Hematopoietic multipotent progenitor cell treated with erythropoietin and hydrocortisone succinate and interleukin-3 and kit ligand, for 17 days (in vitro differentiated cells): ENCODE measurements at places on chromosomes 16 and 17.

- DNase-seq: no peak
Observed at GRCh38 chr16:82990155-82990554, 363.4 kb downstream of the CDH13 start.

DNA sequence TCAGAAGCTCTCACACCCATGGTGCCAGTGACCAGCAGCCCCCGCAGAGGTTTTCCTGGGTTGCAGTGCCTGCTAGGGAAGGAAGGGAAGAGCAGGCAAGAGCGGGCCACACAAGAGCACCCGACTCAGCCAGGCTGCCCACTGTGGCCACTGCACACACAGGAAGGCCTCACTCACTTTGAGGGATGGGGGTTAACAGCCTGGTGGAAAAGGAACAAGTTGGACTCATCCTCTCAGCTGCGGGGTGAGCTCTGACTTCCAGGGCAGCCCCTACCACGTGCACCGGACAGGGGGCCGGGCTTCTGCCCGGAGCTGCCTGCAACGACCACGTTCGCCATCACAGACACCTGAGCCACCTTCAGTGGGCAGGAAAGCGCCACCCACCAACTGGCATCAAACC lies 8.1 kb downstream of the P4HB start:
- no peak for DNase-seq

- DNase-seq: peak; percentile 39
Observed at GRCh38 chr17:82528484-82529265, 9.1 kb downstream of the FOXK2 start.

DNA sequence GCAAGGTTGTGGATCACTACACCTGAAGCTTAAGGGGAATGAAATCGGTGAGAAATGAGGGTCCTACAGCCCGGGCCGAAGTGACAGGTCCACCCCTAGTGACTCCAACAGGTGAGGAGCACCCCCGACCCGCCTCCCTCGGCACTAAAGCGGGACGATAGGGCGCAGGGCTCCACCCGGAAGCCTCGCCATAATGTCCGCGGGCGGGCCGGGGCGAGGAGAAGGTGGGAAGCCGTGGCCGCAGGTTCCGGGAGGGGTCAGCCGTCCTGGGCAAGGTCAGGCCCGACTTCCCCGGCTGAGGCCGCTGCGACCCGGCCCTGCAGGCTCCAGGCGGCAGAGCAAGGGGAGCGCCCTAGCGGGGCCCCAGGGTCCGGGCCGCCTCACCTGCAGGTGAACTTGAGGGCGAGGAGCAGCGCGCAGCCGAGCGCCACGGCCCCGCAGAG lies 543 bp downstream of the TXNDC11 start:
- no peak for DNase-seq

- no peak for DNase-seq
Observed at GRCh38 chr17:75010683-75011400, 1.6 kb upstream of the MRPL58 start.

- DNase-seq: peak; percentile 84
Observed at GRCh38 chr16:56317998-56318826, 107.1 kb downstream of the AMFR start.

DNA sequence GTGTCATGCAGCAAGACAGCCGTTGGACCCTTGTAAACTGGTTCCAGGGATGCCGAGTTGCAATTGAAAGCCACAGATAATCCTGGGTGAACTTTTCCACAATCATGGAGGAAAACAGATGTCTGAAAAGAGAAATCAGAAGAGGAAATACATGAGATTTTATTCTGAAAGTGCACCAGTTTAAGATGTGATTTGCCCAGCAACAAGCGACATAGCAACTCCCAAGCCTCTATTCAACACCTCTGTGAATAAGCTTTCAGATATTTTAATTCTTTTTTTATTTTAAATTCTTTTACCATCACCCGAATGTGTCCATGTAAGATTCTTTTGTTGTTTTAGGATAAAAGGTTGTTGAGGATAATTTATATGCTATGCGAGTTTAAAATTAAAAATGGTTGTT lies 46.0 kb downstream of the PKD1L3 start:
- DNase-seq: no peak

- DNase-seq: no peak
Observed at GRCh38 chr17:76421044-76421407, 31.9 kb downstream of the UBE2O start.

- no peak for DNase-seq
Observed at GRCh38 chr16:8751481-8752311, 45.7 kb downstream of the TMEM186 start.

GRCh38 chr16:53281280-53281679 lies 153.0 kb upstream of the RBL2 start:
- DNase-seq: no peak

DNA sequence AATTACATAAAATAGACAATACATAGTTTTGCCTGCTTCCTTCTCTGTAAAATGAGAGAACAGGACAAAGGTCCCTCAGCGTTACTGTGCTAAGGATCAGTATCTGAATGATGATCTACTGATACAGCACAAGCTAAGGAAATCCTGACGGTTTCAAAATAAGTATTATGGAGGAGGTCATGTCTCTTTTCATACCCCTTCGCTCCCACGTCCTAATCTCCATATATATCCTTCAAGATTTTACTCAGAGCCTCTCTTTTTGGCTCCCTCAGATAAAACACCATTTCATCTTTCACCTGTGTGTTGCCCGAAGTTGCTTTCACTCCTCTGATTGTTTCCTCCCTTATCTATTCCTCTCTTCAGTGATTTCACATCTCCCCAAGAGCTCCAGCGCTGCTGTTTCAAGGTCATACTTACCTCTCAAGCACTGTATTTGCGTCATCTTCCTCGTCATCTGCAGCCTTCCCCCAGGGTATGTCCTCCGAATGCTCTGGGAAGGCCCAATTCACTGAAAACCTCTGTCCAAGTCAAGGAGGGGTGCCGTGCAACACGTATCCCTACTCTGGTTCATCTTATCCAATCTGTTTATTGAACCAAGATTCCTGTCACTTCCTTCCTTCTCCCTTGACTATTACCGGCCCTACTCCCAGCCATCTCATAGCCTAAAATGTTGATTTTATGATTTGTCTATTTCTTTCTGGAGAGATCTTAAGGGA lies 1.2 kb upstream of the BLTP2 start:
- peak; percentile 25 for DNase-seq

DNA sequence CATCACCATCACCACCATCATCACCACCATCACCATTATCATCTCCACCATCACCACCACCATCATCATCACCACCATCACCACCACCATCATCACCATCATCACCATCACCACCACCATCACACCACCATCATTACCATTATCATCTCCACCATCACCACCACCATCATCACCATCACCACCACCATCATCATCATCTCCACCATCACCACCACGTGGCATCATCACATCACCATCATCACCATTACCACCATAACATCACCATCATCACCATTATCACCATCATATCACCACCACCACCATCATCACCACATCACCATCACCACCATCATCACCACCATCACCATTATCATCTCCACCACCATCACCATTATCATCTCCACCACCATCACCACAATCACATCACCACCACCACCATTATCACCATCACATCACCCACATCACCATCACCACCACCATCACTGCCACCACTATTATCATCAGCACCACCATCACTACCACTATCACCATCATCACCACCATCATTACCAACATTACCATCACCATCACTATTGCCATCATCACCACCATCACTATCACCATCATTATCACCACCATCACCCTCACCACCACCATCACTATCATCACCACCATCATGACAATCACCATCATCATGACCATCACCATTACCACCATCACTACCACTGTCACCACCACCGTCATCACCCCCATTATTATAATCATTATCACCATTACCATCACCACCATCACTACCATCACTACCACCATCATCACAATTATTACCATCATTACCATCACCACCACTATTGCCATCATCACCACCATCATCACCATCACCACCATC lies 99.1 kb downstream of the DNAH17 start:
- no peak for DNase-seq

DNA sequence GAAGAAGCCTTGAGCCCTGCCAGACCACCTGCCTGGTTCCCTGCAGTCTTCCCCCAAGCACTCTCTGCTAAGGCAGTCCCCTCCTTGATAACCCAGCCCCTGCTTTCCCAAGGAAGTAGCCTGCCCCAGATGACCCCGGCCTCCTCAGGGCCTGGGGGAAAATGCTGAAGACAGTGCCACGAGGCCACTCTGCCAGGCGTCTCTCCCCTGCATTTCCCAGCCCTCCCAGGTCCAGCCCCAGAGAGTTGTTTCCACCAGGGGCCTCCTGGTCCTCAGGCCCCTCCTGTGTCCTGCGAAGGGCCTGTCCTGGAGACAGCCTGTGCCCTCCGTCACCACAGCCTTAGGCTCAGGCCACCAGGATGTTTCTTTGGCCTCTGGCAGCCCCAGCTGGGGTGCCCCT lies 96.4 kb downstream of the CCDC182 start:
- DNase-seq: no peak

DNA sequence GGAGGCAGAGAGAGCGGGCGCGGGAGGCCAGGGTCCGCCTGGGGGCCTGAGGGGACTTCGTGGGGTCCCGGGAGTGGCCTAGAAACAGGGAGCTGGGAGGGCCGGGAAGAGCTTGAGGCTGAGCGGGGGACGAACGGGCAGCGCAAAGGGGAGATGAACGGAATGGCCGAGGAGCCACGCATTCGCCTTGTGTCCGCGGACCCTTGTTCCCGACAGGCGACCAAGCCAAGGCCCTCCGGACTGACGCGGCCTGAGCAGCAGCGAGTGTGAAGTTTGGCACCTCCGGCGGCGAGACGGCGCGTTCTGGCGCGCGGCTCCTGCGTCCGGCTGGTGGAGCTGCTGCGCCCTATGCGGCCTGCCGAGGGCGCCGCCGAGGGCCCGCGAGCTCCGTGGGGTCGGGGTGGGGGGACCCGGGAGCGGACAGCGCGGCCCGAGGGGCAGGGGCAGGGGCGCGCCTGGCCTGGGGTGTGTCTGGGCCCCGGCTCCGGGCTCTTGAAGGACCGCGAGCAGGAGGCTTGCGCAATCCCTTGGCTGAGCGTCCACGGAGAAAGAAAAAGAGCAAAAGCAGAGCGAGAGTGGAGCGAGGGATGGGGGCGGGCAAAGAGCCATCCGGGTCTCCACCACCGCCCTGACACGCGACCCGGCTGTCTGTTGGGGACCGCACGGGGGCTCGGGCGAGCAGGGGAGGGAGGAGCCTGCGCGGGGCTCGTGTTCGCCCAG lies 1.2 kb upstream of the CBX4 start:
- DNase-seq: no peak

- no peak for DNase-seq
Observed at GRCh38 chr16:67773099-67773498, 33.3 kb downstream of the RANBP10 start.

- DNase-seq: no peak
Observed at GRCh38 chr17:6610011-6610410, 30.5 kb downstream of the KIAA0753 start.

- DNase-seq: no peak
Observed at GRCh38 chr17:17540935-17541639, 44.9 kb upstream of the RASD1 start.

GRCh38 chr17:75831032-75831571 lies 13.1 kb downstream of the UNC13D start:
- DNase-seq: no peak

GRCh38 chr16:25065899-25066298 lies 45.6 kb upstream of the LCMT1 start:
- no peak for DNase-seq

DNA sequence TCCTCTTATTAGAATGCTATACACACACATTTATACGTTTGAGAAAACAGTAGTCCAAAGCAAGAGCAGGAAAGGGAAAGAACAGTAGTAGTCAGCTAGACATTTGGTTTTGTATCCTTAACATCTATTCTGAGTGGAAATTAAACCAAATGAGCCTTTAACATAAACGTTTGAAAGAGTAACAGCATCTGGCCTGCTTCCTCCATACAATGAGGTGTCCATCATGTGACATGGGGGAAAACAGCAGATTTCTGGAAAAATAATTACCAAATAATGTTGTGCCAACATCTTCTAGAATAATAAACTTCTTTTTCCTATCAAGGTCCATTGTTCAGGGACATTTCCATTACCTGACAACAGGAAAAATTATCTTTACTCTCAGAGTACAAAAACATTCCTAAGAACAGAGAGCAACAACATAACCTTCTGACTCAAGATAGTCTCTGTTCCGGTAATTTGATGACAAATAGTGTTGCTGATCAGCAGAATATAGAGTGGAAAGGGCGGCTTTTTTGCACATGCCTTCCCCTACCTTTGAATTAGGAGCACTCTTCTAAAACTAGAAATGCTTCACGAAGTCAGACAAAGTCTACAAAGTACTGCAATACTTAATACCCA lies 20.2 kb downstream of the CYTH1 start:
- DNase-seq: no peak

DNA sequence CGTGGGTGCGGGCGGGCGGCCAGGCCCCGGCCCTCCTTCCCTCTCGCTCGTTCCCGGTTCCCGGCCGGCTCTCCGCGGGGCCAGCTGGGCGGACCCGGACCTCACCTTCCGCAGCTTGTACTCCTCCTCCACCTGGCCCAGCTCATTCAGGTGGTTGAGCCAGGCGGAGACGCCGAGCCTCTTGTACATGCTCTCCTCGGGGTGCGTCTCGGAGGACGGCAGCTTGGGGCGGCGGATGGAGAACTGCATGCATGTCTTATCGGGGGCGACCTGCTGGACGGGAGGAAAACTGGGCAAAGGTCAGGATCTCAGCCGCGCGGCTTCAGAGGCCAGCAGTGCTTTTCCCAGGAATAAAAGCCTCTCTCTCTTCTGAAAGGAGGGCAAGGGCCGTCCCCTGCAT lies 85.4 kb downstream of the TBC1D16 start:
- no peak for DNase-seq

- no peak for DNase-seq
Observed at GRCh38 chr16:4486126-4486893, 10.1 kb downstream of the HMOX2 start.

DNA sequence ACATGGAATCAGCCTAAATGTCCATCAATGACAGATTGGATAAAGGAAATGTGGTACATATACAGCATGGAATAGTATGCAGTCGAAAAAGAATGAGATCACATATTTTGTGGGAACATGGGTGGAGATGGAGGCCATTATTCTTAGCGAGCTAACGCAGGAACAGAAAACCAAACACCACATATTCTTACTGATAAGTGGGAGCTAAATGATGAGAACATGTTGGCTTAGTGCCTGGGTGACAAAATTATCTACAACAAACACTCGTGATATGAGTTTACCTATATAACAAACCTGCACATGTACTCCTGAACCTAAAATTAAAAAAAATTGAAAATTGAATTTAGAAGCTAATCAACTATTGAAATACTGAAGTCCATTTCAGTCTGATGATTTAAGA lies 6.1 kb downstream of the ANKS4B start:
- DNase-seq: peak; percentile 11

- DNase-seq: no peak
Observed at GRCh38 chr16:4894276-4895150, 42.4 kb downstream of the PPL start.

DNA sequence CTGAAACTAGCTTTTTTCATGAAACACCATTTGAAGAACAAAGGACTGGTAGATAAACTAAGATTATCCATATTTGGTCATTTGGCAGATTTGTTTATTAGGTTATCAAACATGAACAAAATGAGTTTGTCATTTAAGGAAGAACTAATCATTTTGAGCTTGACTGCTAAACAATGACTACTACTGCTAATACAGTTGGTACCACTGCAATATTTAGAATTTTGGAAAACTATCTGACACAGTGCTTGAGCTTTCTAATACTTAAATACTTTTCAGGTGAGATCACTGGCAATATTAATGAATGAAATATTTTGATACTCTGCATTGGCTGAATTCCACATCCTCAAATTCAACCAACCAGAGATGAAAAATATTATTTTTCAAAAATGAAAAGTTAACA lies 47.2 kb downstream of the MED13 start:
- no peak for DNase-seq
